ENCODE measurements at places on chromosomes 1 and 21. TPM values are rescaled to one million over a fixed set of nuclear protein-coding genes. Genes with fewer than 3 reads are reported as not detected.

CYP4Z1 gene
- total RNA-seq = 2.4 TPM

PROX1 gene
- total RNA-seq = 6.5 TPM

CHRM3 gene
- total RNA-seq = 6.5 TPM

TNNI3K gene
- 6.4 TPM for total RNA-seq

CELA3A gene
- total RNA-seq = not detected

FTCD gene
- 50.5 TPM for total RNA-seq

ZFP69 gene
- 6.7 TPM for total RNA-seq

SPATA45 gene
- total RNA-seq = 3.2 TPM

CELA3B gene
- total RNA-seq = 0.63 TPM

UBXN10 gene
- 18.2 TPM for total RNA-seq

NFASC gene
- 9.9 TPM for total RNA-seq

AKNAD1 gene
- 8.1 TPM for total RNA-seq

CXADR gene
- 87.0 TPM for total RNA-seq

ACTL8 gene
- 12.6 TPM for total RNA-seq

RABGGTB gene
- 37.6 TPM for total RNA-seq

CLDN14 gene
- total RNA-seq = 0.31 TPM

CLCA1 gene
- 0.55 TPM for total RNA-seq

DNA sequence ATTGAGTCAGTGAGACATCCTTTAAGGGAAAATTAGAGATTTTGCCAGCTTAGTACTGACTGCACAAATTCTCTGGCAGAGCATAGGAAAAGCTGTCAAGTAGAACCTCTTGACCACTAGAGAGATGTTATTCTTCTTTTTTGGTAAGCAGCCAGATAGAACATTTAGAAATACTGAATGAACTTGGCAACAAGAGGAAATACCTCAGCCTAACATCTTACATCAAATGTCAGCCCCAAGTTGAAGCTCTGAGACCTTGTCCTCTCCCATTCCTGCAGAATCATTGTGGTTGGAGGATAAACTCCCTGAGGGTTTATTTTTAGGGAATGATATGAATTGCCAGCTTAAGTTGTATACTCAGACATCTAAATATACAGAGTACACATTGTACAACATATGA lies 53.5 kb downstream of the MIGA1 start:
- no peak overlapping the region for H3K4me3 ChIP-seq
- H3K36me3 ChIP-seq = no peaks in the 10 kb centered on the region
- no peak for DNase-seq
- H3K4me1 ChIP-seq = peaks cover 10% of the 10 kb centered on the region
- no peak overlapping the region for H3K27ac ChIP-seq
- H3K27me3 ChIP-seq = no peaks in the 10 kb centered on the region

DNA sequence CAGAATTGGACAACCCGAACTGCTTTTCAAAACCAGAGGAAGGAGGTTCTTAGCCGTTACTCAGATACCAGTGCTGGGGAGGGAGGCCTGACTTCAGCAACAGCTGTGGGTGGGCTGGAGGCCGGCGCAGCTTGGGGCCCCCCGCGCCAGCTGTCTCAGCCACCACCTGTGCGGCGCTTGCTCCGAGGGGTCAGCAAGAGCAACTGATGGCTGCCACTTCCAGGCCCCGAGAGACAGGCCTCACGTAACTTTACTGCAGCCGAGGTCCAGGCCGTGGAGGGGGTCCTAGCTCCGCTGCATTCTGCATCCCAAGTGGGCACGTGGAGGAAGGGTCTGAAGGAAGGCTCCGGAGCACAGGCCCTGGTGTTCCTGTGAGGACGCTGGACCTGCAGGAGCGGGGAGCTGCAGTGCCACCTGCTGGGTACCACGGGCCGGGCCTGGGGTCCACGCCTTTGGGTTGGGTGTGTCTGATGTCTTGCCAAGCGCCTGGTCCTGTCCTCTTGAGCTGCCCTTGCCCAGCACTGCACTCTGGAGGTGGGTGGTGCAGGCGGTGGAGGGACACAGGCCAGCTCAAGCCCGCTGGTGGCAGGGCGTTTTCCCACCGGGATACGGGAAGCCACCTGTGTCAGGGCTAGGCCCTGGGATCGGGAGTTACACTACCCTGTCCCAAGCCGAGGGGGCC lies 9.8 kb downstream of the THAP3 start:
- no peaks in the 10 kb centered on the region for H3K36me3 ChIP-seq
- DNase-seq = peak; percentile 66
- H3K4me1 ChIP-seq = peaks cover 7% of the 10 kb centered on the region
- no peaks in the 10 kb centered on the region for H3K27me3 ChIP-seq

GRCh38 chr21:31124010-31124409 lies 85.7 kb upstream of the KRTAP19-8 start:
- DNase-seq = peak; percentile 58
- H3K36me3 ChIP-seq = no peaks in the 10 kb centered on the region
- no peak overlapping the region for H3K4me3 ChIP-seq
- peaks cover 4% of the 10 kb centered on the region for H3K4me1 ChIP-seq
- no peaks in the 10 kb centered on the region for H3K27me3 ChIP-seq
- H3K27ac ChIP-seq = peak overlapping the region; percentile 43

DNA sequence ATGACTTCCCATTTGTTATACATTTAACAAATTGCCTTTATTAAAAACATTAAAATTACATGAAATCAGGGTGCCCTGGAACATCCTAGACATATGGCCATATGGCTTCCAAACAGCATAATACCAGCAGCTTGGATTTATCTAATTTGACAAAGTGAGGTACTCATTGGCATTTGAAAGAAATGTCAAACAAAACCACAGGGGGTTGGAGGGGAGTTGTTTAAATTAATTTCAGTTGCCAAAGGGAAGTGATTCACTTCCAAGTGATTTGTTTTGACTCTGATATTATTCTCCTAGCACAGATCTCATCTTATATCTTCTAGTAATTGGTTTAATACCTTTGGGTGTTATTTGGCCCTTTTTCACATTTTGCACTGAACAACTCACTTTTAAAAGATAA lies 24.5 kb upstream of the POU2F1 start:
- H3K27me3 ChIP-seq = no peaks in the 10 kb centered on the region
- H3K36me3 ChIP-seq = no peaks in the 10 kb centered on the region
- no peak overlapping the region for H3K4me3 ChIP-seq
- DNase-seq = no peak
- H3K27ac ChIP-seq = no peak overlapping the region
- no peaks in the 10 kb centered on the region for H3K4me1 ChIP-seq

DNA sequence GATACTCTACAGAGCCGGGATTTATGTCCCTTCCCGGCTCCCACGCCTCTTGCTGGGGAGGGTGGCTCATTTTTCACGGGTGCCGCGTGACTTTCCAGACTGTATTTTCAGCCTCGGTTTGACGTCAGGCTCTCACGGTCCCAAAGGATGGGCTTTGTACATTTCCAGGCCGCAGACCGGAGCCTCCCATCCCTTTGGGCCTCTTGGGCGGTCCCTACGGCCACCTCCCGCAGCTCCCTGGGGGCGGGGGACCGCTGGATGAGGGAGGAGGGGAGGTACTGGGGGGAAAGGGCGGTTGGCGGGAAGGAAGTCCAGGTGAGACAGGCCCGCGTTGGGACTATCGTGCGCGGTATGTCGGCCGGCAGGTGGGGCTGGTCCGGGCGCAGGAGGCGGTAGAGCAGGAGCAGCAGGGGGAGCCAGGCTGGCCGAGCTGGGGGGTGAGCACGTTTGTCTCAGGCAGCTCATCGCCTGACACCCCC lies 17.9 kb downstream of the UBL4B start:
- peak; percentile 55 for DNase-seq
- H3K27me3 ChIP-seq = no peaks in the 10 kb centered on the region
- no peak overlapping the region for H3K27ac ChIP-seq
- H3K4me1 ChIP-seq = peaks cover 10% of the 10 kb centered on the region

DNA sequence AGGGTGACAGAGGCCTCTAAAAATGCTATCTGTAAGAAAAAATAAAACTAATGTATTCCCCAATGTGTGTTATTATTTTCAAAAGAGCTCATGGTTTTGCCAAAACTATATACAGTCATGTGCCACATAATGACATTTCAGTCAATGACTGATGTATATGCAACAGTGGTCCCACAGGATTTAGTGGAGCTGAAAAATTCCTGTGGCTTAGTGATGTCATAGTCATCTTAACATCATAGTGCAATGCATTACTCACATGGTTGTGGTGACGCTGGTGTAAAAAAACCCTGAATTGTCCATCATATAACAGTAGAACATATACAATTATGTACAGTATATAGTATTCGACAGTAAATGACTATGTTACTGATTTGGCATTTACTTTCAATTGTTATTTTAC lies 172.4 kb downstream of the CACNA1E start:
- no peak for DNase-seq
- H3K4me1 ChIP-seq = no peaks in the 10 kb centered on the region
- H3K27ac ChIP-seq = no peak overlapping the region
- no peaks in the 10 kb centered on the region for H3K27me3 ChIP-seq

DNA sequence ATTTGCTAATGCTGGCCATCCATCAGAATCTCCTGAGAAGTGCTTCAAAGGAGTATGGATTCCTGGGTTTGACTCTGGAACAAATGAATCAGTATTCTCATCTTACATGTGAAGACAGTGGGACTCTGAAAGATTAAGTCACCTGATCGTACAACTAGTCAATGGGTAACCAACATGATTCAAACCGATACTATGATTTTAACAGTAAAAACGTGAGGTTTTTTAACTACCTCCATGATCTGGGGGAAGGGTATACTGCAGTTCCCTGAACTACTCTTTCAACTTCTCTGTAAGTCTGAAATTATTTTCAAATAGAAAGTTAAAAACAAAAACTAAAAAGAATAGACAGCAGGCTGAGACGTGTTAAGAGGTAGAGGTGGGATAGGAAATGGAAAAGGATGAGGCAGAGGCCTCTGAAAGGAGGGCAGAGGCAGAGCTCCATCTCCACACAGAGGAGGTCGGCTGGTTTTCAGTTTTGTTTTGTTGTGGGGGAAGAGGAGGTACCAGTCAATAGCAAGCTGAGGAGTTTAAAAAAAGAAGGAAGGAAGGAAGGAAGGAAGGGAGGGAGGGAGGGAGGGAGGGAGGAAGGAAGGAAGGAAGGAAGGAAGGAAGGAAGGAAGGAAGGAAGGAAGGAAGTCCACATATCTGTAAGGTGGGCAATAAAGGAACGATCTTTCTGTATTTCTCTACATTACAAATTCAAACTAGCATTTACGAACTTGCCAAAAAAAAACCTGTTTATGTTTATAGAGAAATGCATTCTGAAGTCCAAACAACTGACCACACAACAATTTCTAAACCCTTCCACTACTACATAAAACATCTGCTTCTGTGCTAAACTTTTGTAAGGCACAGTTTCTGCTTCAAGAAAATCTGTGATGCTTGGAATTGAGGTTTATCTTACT lies 213.1 kb downstream of the RERE start:
- H3K4me3 ChIP-seq = no peak overlapping the region
- H3K27ac ChIP-seq = no peak overlapping the region
- no peak for DNase-seq
- H3K36me3 ChIP-seq = no peaks in the 10 kb centered on the region

DNA sequence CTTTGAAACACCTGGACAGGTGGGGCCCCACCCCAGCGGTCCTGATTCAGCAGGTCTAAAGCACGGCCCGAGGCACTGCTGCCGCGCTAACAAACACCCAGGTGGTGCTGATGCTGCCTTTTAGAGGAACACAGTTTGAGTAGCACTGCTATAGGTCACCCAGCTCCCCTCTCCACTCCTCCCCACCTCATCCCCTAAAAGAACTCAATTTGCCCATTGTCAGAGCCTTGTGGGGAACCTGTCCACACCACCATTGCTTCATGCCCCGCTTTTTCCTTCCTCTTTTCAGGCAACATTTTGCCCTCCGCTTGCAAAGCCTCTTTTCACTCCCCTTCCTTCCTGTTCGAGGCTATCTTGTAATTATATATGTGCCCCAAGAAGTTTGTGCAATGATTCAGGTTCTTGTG lies 26.2 kb upstream of the PADI4 start:
- no peaks in the 10 kb centered on the region for H3K27me3 ChIP-seq
- H3K4me3 ChIP-seq = no peak overlapping the region
- H3K36me3 ChIP-seq = no peaks in the 10 kb centered on the region
- no peak overlapping the region for H3K27ac ChIP-seq
- no peak for DNase-seq

- no peaks in the 10 kb centered on the region for H3K36me3 ChIP-seq
- H3K4me3 ChIP-seq = no peak overlapping the region
- no peak overlapping the region for H3K27ac ChIP-seq
- no peak for DNase-seq
- H3K4me1 ChIP-seq = no peaks in the 10 kb centered on the region
- no peaks in the 10 kb centered on the region for H3K27me3 ChIP-seq
Observed at GRCh38 chr1:108636876-108637275, 24.0 kb downstream of the HENMT1 start.

DNA sequence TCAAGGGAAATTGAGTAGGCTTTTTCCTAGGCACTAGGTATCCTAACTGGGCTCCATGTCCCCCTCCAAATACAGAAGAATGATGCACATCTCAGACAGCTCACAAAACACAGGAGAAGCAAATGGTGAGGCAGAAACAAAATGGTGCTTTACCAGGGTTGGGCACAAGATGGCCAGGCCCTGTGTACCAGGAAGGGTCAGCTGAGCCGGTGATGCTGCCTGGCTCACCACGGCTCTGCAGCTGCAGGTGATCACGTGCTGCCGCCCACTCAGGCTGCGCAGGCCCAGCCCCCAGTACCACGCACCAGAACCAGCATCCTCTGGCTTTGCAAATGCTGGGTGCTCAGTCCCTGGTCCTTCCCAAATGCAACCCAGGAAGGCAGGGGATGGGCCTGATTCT lies 993 bp upstream of the DSCAM start:
- H3K4me1 ChIP-seq = no peaks in the 10 kb centered on the region
- H3K4me3 ChIP-seq = no peak overlapping the region
- no peak for DNase-seq
- H3K36me3 ChIP-seq = no peaks in the 10 kb centered on the region
- no peaks in the 10 kb centered on the region for H3K27me3 ChIP-seq

GRCh38 chr1:57925226-57925625 lies 501.4 kb upstream of the DAB1 start:
- H3K27ac ChIP-seq = no peak overlapping the region
- DNase-seq = no peak
- H3K4me1 ChIP-seq = no peaks in the 10 kb centered on the region
- no peaks in the 10 kb centered on the region for H3K36me3 ChIP-seq

GRCh38 chr1:75539230-75540116 lies 71.4 kb downstream of the SLC44A5 start:
- no peaks in the 10 kb centered on the region for H3K4me1 ChIP-seq
- H3K4me3 ChIP-seq = no peak overlapping the region
- no peaks in the 10 kb centered on the region for H3K27me3 ChIP-seq
- DNase-seq = no peak

GRCh38 chr1:39926820-39927219 lies 25.1 kb upstream of the MYCL start:
- no peak for DNase-seq

DNA sequence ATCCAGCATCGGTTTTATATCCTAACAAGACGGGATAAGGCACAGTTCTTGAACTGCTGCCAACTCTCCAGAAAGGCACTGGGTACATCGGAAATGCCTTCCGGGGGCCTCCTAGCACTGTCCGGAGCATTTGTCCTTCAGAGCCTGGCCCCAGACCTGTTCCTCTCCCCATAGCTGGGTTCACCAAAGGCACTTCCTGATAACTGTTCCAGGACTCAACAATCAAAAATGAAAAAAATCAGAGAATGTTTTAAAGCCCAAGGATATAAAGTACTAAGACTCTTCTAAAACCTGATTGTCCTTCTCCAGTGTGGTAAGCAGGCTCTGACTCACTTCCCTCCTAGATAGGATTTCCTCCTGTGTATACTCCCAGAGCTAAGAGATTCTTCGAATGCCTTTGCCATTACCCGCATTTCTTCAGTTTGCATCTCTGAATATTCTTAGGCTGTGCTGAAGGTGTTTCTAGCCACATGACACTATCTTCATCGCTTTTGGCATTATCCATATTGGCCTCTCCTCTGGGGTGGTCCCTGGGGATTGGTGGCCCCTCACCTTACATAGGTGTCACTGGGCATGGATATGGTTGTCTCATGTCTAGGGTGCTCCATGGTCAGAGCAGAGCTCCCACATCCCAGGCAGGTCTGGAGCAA lies 112.9 kb downstream of the ZBTB18 start:
- H3K4me3 ChIP-seq = no peak overlapping the region
- H3K4me1 ChIP-seq = no peaks in the 10 kb centered on the region
- H3K36me3 ChIP-seq = no peaks in the 10 kb centered on the region
- no peaks in the 10 kb centered on the region for H3K27me3 ChIP-seq
- DNase-seq = no peak
